ENCODE measurements at places on chromosomes 2 and 18.

- DNase-seq = no peak
Observed at GRCh38 chr2:239274391-239275043, 126.3 kb downstream of the HDAC4 start.

- no peak for DNase-seq
Observed at GRCh38 chr2:12315224-12315623, 401.5 kb upstream of the TRIB2 start.

- DNase-seq = peak; percentile 90
Observed at GRCh38 chr18:62425465-62426190, 97.2 kb upstream of the ZCCHC2 start.

DNA sequence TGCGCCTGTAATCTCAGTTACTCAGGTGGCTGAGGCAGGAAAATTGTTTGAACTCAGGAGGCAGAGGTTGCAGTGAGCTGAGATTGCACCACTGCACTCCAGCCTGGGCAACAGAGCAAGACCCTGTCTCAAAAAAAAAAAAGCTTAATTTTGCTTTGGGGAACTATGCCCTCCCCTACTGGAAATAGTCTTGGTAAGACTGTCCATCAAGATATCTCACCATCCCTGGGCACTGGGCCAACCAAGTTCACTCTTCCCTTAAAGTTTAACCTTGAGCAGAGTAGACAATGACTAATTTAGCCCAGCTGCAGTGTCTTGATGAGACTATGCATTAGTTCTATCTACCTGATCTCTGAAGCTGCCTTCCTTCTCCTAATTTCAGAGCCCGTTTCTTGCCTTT lies 44.7 kb downstream of the ASXL2 start:
- DNase-seq = no peak

- no peak for DNase-seq
Observed at GRCh38 chr2:95206096-95206495, 1.2 kb upstream of the ZNF892 start.

DNA sequence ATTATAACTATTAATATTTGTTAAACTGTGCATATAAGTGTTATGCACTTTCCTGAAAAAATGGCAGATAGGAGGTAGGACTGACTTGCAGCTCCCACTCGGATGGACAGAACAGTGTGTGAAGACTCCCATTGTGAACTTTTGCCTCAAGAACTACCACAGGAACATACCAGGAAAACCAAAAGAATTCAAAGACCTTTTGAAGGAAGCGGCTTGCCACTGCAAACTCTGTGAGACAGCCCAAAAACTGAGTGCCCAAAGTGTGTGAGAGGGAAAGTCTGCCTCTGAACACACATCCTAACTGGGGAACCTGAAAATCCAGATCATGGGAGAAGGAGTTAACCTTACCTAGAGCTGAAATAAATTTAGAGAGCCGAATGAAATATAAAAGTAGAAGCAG lies 171.0 kb downstream of the ZBTB7C start:
- DNase-seq = no peak

Data from fibroblast of skin of left quadriceps (primary cell).